ENCODE measurements at places on chromosomes 1 and 21.

- peak; percentile 53 for DNase-seq
These were observed 25.4 kb upstream of the KIAA0040 start for GRCh38 chr1:175217721-175218531.

GRCh38 chr21:26739189-26739588 is 106.0 kb downstream of the ADAMTS1 start:
- DNase-seq, result no peak

DNA sequence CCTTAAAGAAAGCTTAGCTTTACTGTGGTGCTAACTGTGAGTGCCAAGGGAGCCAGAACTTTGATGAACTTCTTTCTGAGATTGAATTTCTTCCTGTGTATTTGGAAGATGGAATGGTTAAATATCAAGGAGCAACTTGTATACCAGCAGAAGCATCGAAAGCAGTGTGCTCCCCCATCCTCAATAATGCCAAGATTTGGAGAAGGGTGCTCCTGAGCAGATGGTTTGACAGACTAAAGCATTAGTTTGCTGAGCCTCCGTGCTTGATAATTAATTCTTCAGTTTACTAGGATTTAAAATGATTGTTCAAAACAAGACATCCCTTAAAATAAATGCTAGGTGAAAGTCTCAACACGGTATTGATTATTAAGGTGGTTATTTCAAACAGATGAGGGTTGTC is 42.4 kb upstream of the AKT3 start:
- no peak for DNase-seq

- DNase-seq, result no peak
These were observed 6.9 kb upstream of the CLIC6 start for GRCh38 chr21:34661848-34662247.

- DNase-seq, result no peak
These were observed 3.8 kb downstream of the NCDN start for GRCh38 chr1:35561297-35561971.

- DNase-seq, result no peak
These were observed 2.3 kb downstream of the OVAAL start for GRCh38 chr1:180560868-180561600.

DNA sequence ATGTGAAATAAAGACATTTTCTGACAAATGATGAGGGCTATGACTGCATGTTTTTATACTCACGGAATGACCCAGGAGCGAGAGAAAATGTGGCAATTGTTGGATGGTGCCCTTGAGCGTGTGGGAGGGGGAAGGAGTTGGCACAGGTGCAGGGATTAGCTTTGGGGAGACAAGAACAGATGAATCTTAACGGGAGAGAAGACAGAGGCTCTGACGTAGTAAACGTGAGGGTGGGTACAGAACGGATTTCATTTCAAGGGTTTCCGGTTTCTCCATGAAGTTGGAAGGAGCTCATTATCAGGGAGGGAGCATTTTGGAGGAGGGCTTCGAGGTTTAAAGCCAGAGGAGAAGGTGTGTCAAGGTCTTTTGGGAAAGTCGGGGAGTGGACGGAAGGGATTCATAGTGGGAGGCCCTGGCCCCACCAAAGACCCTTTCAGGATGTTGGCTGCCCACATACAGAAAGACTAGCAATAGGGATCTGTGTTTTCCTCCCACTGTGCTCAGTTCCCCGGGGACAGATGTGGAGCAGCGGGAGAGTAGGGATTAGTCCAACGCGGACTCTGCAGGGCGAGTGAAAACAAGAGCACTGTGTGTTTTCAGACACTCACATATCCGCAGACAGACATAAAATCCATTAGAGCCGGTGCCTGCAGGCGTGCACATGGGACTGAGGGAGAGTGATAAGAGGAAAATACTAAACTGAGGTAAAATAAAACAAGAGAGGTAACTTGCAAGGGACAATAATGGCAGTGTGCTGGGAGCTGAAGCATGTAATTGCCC is 584.1 kb downstream of the AJAP1 start:
- no peak for DNase-seq

GRCh38 chr1:32860566-32860965 is 10.1 kb downstream of the FNDC5 start:
- DNase-seq, result no peak

DNA sequence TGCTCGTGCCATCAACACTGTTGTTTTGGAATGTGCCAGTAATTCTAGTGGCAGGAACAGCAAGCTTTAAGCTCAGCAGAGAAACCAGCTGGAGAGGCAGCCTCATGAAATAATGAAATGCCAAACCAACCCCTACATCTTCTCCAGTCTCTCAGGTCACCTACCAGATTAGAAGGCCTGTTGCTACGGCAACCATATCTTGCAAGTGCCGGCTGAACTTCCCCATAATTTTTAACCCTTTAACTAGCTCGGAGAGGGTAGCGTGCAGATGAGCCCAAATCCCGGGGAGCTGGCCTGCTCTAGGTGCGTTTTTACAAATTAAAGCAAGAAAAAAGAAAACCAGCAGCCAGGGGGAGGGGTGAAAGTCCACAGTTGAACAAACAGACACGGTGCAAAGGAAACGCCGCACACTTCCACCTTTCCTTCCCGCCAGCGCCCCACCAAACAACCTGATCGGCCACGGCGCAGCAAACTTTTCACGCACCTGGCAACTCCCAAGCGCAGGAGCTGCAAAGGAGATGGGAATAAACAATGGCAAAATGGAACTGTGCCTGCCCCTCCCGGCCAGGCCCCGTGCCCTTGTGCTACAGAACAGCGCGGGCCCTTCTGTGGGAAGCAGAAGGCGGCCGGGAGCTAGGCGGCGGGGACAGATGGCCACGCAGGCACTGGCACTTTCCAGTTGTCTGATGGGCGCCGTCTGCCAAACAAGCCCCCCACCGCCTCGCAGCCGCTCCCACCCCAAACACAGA is 50.1 kb downstream of the SSBP3 start:
- no peak for DNase-seq

GRCh38 chr21:38148046-38148445 is 108.7 kb upstream of the KCNJ15 start:
- no peak for DNase-seq

GRCh38 chr1:53678938-53679825 is 59.8 kb downstream of the GLIS1 start:
- no peak for DNase-seq

DNA sequence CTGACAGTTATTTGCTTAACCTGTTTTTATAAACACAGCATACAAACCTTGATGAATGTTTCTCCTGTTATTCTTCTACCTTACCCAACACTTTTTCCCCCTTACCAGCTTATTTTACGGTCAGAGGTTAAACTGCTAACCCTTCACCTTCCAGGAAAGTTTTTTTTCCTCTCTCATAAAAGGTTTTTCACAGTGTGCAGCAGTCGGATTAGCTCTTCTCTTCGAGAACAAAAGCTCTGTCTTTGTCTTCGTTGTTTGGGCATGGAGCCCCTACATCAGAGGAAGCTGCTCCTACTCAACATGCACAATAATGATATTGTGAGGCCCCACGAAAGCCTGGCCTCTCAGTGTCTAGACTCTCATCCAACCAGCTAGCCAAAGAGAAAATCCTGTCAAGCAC is 42.0 kb downstream of the DENND1B start:
- no peak for DNase-seq

- DNase-seq, result no peak
These were observed 17.6 kb downstream of the SHISA4 start for GRCh38 chr1:201906336-201906735.

- no peak for DNase-seq
These were observed 48.0 kb downstream of the RHBG start for GRCh38 chr1:156416993-156417392.

DNA sequence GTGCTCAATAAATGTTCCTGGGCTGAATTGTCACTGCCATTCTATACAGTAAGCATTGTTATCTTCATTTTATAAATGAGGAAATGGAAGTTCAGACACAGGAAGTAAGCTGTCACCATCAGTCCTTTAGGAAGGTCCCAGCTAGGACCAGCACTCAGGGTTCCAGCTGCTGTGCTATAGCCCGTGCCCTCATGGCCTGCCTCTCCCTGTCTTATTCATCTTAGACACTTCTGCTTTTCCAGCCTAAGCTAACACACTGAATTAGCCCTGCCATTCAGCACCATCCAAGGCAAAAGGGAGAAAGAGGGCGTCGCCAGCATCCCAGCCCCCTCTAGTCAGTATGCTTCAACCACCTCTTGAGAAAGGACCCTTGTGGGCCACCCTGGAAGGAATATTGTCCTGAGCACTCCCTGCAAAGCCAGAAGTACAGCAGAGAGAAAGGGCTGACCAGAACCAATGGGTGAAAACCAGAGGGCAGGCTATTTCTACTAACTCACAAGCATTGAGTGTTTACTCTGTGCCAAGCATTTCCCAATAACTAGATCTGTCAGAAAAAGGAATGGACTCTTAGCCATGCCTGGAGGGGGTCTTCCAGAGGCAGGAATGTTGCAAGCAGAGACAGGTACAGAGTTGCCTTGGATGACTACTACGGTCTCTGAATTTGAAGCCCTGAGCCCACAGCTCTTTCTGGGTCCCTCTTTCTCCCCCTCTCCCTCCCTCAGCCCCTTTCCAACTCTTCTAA is 77.9 kb upstream of the NFIA start:
- no peak for DNase-seq

DNA sequence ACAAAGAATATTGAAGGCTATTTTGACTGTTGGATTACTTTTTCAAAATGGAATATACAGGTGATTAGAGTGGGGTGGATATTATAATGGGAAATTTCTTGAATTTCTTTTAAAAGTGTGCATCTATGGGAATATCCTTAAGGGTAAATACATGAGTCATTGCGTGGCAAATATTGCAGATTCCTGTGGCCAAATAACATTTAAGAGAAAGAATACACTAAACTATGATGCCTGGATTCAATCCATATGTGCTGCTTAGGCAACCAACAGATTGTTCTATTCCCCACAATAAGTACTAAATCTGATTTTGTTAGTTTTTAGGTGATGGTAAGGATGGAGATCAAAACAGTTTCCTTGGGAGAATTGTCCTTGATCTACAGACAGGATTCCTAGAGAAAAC is 119.5 kb downstream of the HMCN1 start:
- DNase-seq, result no peak

DNA sequence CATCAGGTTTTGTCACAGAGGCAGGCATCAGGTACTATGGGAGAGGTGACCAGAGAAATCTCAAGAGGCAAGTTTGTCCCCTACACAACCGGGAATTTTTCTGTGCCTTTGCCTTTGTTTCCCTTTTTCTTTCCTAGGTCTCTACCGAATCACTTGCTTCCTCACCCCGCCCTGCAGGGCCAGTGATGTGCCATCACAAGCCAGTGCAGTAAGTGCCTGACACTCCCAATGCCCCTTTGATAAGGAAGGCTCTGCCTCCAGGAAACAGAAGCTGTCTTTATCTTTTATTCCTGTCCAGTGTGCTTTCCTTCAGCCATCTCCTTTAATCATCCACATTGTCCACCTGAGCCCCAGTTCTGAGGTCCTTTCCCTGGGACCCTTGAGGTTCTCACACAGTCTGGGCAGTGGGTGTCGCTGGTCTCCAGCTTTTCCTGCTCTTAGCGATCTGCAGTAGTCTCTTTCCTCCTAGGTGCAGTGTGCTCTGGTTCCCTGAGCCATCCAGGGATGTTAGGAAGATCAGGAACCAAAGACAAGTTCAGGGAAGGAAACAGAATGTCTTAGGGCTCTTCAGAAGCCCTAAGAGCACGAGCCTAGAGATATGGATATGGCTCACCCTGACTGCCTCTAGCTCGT is 36.6 kb downstream of the GJA5 start:
- DNase-seq, result peak; percentile 90

DNA sequence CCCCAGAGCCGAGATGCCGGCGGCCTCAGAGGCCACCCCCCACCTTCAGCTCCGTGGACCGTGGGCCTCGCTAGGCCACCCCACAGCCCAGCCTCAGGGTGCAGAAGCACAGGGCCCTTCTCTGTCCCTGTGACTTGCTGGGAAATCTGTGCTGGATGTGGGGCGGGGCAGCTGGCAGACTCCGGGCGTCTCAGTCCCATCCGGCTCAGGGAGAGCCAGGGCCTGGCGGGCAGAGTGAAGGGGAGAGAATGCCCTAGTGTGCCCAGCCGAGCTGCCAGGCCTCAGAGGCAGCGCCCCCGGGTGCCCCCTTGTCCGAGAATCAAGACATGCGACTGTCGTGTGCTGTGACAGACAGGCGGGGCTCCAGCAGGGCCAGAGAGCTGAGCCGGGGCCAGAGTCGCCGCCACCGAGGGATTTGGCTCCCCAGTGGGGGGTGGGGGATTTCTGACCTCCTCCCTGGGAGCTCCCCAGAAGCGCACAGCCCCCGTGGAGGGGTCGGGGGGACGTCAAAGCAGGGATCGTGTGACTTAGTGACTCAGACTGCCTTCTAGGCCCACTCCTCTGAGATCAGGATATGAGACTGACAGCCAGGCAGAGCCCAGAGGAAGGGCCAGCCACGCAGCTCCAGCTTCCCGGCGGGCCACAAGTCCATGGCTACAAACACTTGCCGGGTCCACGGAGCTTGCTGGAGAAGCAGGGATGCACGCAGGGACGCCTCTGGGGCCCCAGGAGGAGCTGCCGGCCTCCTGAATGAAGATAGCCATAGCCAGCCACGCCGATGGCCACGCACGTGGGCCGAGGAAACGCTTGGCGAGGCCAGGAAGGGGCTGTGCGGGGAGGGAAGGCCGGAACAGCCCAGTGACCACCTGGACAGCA is 11.9 kb downstream of the COL6A1 start:
- no peak for DNase-seq

DNA sequence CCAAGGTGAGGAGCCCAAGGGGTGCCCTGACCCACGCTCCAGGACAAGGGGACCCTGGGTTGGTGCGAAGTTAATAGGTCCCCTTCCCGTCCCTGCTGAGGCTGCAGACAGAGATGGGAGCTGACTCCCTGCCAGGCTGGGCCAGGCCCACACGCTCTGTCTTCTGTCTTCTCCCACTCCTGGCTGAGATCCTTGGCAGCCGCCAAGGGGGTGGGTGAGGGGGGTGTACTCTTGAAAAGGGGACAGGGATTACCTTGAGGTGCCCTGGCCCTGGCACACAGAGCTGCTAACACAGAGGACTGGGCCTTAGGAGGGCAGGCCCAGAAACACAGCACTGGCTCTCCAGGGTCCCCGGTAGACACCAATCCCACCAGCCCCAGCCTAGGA is 11.0 kb upstream of the CTRC start:
- DNase-seq, result no peak

GRCh38 chr1:201127755-201128455 is 921 bp upstream of the ASCL5 start:
- no peak for DNase-seq

DNA sequence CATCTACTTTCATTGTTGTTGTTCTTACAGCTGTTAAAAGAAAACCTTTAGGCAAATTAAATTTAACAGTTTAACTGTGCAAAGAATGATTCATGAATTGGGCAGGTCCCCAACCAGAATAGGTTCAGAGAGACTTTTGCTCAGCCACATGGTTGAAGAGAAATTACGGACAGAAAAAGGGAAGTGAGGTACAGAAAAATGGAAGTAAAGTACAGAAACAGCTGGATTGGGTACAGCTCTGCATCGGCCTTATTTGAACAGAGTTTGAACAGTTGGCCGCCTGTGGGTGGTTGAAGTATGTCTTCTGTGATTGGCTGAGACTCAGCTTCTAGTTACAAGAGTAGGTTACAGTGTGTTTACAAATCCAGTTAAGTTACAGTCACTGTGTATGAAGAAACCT is 210.1 kb downstream of the FGGY start:
- no peak for DNase-seq
